ENCODE measurements at places on chromosomes 13 and 19. TPM values are rescaled to one million over a fixed set of nuclear protein-coding genes. Genes with fewer than 3 reads are reported as not detected.

The SERTAD3 gene
- total RNA-seq: 23.4 TPM

The KCNN1 gene
- not detected for total RNA-seq

The WDR18 gene
- total RNA-seq: 20.4 TPM

The ERFL gene
- not detected for total RNA-seq

The ZNF561 gene
- 22.5 TPM for total RNA-seq

The CEBPA gene
- 2.4 TPM for total RNA-seq

The ZIC5 gene
- total RNA-seq: not detected

The FAM216B gene
- 4.4 TPM for total RNA-seq

The IZUMO2 gene
- not detected for total RNA-seq

The FCAR gene
- total RNA-seq: 0.32 TPM

The TLE2 gene
- total RNA-seq: 66.5 TPM

The SOX1 gene
- total RNA-seq: not detected

The PNMA8C gene
- 0.07 TPM for total RNA-seq

The SPRED3 gene
- 0.10 TPM for total RNA-seq

The ANGPTL8 gene
- not detected for total RNA-seq

The MAU2 gene
- 31.4 TPM for total RNA-seq

The THSD1 gene
- total RNA-seq: 5.0 TPM

The CABP5 gene
- not detected for total RNA-seq

The SLC7A9 gene
- not detected for total RNA-seq

The GPR18 gene
- total RNA-seq: not detected

The CCL25 gene
- total RNA-seq: not detected

The FCER2 gene
- 0.17 TPM for total RNA-seq

The CPAMD8 gene
- 12.5 TPM for total RNA-seq

The HPN gene
- 9.8 TPM for total RNA-seq

The MIA gene
- 1.1 TPM for total RNA-seq

The CALR gene
- 422 TPM for total RNA-seq

The CAPN12 gene
- total RNA-seq: not detected

The FGF21 gene
- not detected for total RNA-seq

The UPK1A gene
- total RNA-seq: not detected

The ODAD3 gene
- total RNA-seq: 0.42 TPM

The GIPC3 gene
- total RNA-seq: 1.9 TPM

The CAPS gene
- 4.1 TPM for total RNA-seq

The IRGC gene
- total RNA-seq: not detected

The CGB2 gene
- total RNA-seq: not detected

The MAST1 gene
- 0.12 TPM for total RNA-seq

The RFPL4A gene
- not detected for total RNA-seq

The WDR88 gene
- total RNA-seq: not detected

The TNFAIP8L1 gene
- total RNA-seq: 4.8 TPM

The C1QTNF9B gene
- 4.1 TPM for total RNA-seq

The CADM4 gene
- 10.5 TPM for total RNA-seq
